ENCODE measurements at places on chromosomes 7 and 10.

DNA sequence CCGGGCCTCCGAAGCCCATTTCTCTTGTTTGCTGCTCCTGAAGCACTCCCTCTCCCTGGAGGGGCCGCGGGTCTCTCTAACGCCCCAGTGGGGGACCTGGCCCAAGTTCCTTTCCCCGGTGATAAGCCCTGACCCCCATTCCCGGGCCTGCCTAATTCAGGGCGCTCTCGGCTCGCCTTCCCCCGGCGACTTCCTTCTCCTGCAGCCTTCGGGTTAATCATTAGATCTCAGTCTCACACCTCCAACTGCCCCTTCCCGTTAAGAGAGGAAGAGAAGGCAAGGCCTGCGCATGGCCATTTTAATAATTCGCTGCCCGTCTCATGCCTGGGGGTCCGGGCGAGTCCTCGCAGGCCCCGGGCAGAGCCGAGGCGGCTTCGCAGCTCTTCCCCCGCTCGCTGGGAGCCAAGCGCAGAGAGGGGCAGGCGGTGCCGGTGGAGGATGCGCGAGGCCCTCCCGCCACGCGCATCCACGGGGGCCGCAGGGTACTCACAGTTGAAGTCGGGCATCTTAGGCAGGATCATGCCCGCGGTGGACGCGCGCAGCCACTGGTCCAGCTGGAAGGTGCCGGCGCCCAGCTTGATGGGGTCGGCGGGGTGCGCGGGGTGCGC lies 1.2 kb downstream of the MNX1 start:
- H3K27me3 ChIP-seq, result peaks cover 4% of the 10 kb centered on the region
- DNase-seq, result peak; percentile 6
- H3K27ac ChIP-seq, result no peak overlapping the region

GRCh38 chr7:114468844-114469243 lies 54.2 kb downstream of the FOXP2 start:
- no peaks in the 10 kb centered on the region for H3K4me1 ChIP-seq
- DNase-seq, result no peak
- no peaks in the 10 kb centered on the region for H3K27me3 ChIP-seq
- no peak overlapping the region for H3K27ac ChIP-seq
- H3K4me3 ChIP-seq, result no peak overlapping the region
- H3K36me3 ChIP-seq, result no peaks in the 10 kb centered on the region

- H3K27ac ChIP-seq, result no peak overlapping the region
- H3K4me1 ChIP-seq, result no peaks in the 10 kb centered on the region
- peaks cover 14% of the 10 kb centered on the region for H3K27me3 ChIP-seq
- H3K36me3 ChIP-seq, result no peaks in the 10 kb centered on the region
- no peak for DNase-seq
- H3K4me3 ChIP-seq, result no peak overlapping the region
Observed at GRCh38 chr10:125451319-125451718, 231.6 kb downstream of the TEX36 start.

DNA sequence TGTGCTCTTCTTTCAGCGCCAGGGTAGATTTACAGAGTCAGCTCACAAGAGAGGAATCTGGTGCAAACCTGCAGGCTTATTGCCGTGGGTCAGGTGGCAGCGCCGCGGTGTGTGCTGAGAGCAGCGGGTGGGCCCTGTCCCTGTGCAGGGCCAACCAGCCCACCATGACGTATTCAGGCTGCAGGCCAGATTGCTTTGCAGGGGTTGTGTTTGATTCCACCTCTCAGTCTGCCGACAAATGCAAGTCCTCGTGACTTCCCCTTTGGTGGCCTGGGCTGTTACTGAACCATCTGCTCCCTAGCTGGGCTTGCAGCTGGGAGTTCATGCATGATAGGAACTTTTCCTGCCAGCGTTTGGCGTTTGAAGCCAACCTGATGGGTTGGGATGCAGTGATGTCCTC lies 66.7 kb upstream of the LEP start:
- no peak overlapping the region for H3K27ac ChIP-seq
- no peak for DNase-seq
- peaks cover 17% of the 10 kb centered on the region for H3K27me3 ChIP-seq
- H3K4me3 ChIP-seq, result no peak overlapping the region
- H3K4me1 ChIP-seq, result no peaks in the 10 kb centered on the region

- H3K27me3 ChIP-seq, result peaks cover 22% of the 10 kb centered on the region
- no peak overlapping the region for H3K4me3 ChIP-seq
- no peak for DNase-seq
- no peak overlapping the region for H3K27ac ChIP-seq
Observed at GRCh38 chr7:154867068-154867467, 135.9 kb downstream of the PAXIP1 start.

DNA sequence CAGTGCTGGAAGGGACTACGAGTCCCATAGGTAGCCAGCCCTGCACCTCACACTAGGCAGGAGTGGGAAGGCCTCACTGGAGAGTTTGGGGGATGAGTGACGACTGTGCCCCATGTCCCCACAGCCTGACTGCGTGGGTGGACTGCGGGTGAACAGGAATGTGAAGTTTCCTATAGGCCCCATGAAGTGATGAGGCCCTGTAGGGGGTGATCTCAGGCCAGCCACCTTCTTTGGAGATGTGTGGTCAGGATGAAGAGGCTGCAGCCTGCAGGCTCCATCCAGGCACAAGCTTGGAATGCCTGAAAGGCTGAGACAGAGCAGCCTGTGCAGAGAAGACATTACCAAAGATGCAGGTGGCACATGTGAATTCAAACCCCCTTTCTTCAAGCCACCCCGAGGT lies 94.9 kb downstream of the CPXM2 start:
- H3K4me3 ChIP-seq, result no peak overlapping the region
- DNase-seq, result no peak
- no peaks in the 10 kb centered on the region for H3K27me3 ChIP-seq
- H3K36me3 ChIP-seq, result no peaks in the 10 kb centered on the region

DNA sequence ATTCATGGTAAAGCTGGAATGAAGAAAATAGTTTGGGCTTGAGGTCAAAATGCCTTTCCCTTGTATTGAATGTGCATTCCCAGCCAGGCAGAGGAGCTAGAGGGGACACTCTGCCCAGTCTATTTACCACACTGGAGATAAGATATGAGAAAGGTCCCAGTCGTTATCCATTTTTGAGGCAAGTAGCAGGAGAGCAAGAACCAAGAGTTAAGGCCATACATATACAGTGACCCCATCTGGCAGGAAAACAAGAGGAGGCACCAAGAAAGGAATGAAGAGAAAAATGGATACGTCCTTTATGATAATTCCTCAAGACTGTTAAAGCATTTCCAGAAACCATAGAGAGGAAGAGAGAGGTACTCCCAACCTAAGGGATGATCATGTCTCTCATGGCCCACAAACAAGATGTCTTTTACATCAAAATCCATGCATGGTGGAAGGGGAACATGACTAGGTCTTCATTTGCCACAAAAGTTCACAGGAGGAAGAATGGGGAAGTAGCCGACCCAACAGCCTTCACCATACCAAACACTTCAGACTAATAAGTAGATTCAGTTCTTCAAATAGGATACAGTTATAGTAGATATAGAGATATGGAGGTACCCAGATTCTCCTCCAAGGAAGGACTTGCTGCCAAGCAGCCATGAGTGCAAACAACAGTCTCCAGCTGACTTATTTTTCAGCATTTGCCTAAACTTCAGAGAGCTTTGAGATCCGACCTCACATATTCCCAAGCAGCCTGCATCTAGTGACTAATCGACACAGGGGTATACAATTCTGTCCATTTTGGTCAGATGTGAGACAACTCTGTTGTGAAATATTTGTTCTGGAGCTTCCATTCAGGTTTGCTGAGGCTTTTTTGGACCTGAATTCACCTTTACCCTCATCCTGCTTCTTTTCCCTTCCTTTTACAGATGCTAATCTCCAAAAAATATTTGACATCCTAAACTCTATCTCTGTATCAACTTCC lies 61.1 kb upstream of the CCDC71L start:
- no peaks in the 10 kb centered on the region for H3K27me3 ChIP-seq
- H3K36me3 ChIP-seq, result no peaks in the 10 kb centered on the region
- H3K4me3 ChIP-seq, result no peak overlapping the region
- no peak overlapping the region for H3K27ac ChIP-seq
- H3K4me1 ChIP-seq, result peaks cover 32% of the 10 kb centered on the region

GRCh38 chr7:13034693-13035092 lies 347.3 kb downstream of the ARL4A start:
- no peak overlapping the region for H3K27ac ChIP-seq
- no peaks in the 10 kb centered on the region for H3K27me3 ChIP-seq
- no peaks in the 10 kb centered on the region for H3K4me1 ChIP-seq
- no peak overlapping the region for H3K4me3 ChIP-seq

DNA sequence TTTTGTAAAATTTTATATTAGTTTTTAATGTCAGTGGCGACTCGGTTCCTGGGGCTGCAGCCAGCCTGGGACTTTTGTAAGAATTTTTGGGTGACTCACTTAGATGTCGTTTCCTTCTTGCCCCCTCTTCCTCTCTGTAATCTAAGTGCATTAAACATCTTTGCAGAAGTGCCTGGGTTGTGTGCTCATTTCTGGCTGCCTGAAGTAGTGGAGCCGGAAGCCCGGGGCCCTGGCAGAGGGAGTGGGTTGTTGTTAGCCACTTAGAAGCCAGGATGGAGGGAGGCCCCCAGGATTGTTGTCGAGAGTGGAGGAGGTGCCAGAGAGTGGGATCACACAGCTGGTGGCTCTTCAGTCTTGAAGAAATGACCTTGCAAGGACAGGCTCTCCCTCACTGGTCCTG lies 11.0 kb upstream of the TRIM8 start:
- H3K36me3 ChIP-seq, result no peaks in the 10 kb centered on the region
- no peaks in the 10 kb centered on the region for H3K4me1 ChIP-seq
- DNase-seq, result no peak
- H3K27ac ChIP-seq, result no peak overlapping the region
- H3K27me3 ChIP-seq, result no peaks in the 10 kb centered on the region

- H3K4me1 ChIP-seq, result no peaks in the 10 kb centered on the region
- peaks cover 10% of the 10 kb centered on the region for H3K27me3 ChIP-seq
- no peak for DNase-seq
- no peak overlapping the region for H3K27ac ChIP-seq
Observed at GRCh38 chr10:72086466-72087391, 1.6 kb downstream of the SPOCK2 start.

- no peak overlapping the region for H3K27ac ChIP-seq
- no peak for DNase-seq
- H3K4me1 ChIP-seq, result no peaks in the 10 kb centered on the region
Observed at GRCh38 chr10:67296926-67297325, 371.1 kb downstream of the LRRTM3 start.

GRCh38 chr7:23531050-23531793 lies 559 bp downstream of the TRA2A start:
- no peaks in the 10 kb centered on the region for H3K36me3 ChIP-seq
- no peaks in the 10 kb centered on the region for H3K27me3 ChIP-seq
- H3K27ac ChIP-seq, result peak overlapping the region; percentile 90

- H3K27ac ChIP-seq, result no peak overlapping the region
- peak; percentile 7 for DNase-seq
- H3K4me3 ChIP-seq, result no peak overlapping the region
- H3K4me1 ChIP-seq, result peaks cover 3% of the 10 kb centered on the region
Observed at GRCh38 chr7:100048680-100049079, 894 bp upstream of the ZSCAN21 start.

GRCh38 chr7:33886149-33886623 lies 19.2 kb upstream of the BMPER start:
- no peak overlapping the region for H3K27ac ChIP-seq
- no peaks in the 10 kb centered on the region for H3K27me3 ChIP-seq
- no peaks in the 10 kb centered on the region for H3K4me1 ChIP-seq
- H3K36me3 ChIP-seq, result no peaks in the 10 kb centered on the region
- H3K4me3 ChIP-seq, result no peak overlapping the region
- no peak for DNase-seq

DNA sequence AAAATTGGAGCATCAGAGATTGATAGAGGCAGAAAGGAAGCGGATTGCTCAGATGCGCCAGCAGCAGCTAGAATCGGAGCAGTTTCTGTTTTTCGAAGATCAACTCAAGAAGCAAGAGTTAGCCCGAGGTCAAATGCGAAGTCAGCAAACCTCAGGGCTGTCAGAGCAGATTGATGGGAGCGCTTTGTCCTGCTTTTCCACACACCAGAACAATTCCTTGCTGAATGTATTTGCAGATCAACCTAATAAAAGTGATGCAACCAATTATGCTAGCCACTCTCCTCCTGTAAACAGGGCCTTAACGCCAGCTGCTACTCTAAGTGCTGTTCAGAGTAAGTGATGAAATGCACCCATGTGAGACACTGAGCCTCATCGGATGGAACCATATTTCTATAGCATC lies 33.1 kb downstream of the STAMBPL1 start:
- no peaks in the 10 kb centered on the region for H3K36me3 ChIP-seq
- no peak overlapping the region for H3K4me3 ChIP-seq
- H3K27ac ChIP-seq, result no peak overlapping the region
- H3K27me3 ChIP-seq, result no peaks in the 10 kb centered on the region
- no peak for DNase-seq

DNA sequence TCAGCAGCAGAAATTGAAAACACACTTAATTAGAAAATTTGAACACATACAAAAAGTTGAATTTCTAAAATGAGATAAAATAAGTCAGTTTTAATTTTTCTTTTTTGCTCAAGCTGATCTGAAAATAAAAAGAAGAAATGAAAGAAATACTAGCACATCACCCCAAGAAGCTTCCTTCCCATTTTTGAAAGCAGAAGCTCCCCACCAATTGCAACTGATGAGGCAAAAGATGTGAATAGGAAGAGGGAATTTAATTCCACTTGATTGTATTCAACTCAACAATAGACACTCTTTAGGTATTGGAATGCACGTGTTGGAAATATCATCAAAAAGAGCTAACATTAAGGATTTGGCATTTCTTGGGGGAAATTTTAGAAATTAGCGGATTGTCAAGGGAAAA lies 175.8 kb downstream of the TRIL start:
- H3K27ac ChIP-seq, result no peak overlapping the region
- no peaks in the 10 kb centered on the region for H3K36me3 ChIP-seq
- H3K4me3 ChIP-seq, result no peak overlapping the region
- no peaks in the 10 kb centered on the region for H3K27me3 ChIP-seq
- no peak for DNase-seq

DNA sequence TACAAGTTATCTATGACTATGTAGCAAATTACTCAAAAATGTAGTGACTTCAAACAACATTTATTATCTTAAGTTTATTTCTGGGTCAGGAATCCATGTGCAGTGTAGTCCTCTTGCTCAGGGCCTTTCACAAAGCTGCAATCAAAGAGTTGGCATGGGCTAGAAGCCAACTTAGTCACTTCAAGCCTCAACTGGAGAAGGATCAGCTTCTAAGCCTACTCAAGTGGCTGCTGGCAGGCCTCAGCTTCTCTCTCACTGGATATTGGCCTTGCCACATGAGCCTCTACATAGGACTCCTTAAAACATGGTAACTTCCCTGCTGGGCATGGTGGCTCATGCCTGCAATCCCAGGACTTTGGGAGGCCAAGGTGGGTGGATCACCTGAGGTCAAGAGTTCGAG lies 5.0 kb upstream of the NFE2L3 start:
- H3K4me1 ChIP-seq, result peaks cover 7% of the 10 kb centered on the region
- no peak for DNase-seq
- no peak overlapping the region for H3K4me3 ChIP-seq
- no peaks in the 10 kb centered on the region for H3K27me3 ChIP-seq
- no peaks in the 10 kb centered on the region for H3K36me3 ChIP-seq

- H3K27ac ChIP-seq, result no peak overlapping the region
- no peaks in the 10 kb centered on the region for H3K27me3 ChIP-seq
Observed at GRCh38 chr10:75072727-75073126, 38.7 kb upstream of the SAMD8 start.

- peak overlapping the region; percentile 31 for H3K27ac ChIP-seq
- H3K4me3 ChIP-seq, result peak overlapping the region; percentile 0
- 0 out of 2 replicates have a peak, but pooled peaks cover 6% of the 10 kb centered on the region for H3K4me1 ChIP-seq
- no peaks in the 10 kb centered on the region for H3K36me3 ChIP-seq
- H3K27me3 ChIP-seq, result no peaks in the 10 kb centered on the region
- no peak for DNase-seq
Observed at GRCh38 chr7:139731802-139732470, 45.9 kb downstream of the HIPK2 start.

- H3K36me3 ChIP-seq, result no peaks in the 10 kb centered on the region
- H3K4me1 ChIP-seq, result no peaks in the 10 kb centered on the region
- H3K4me3 ChIP-seq, result no peak overlapping the region
Observed at GRCh38 chr10:58886406-58886805, 290.0 kb upstream of the PHYHIPL start.
